ENCODE measurements at places on chromosomes 5 and 9.

GRCh38 chr5:4017076-4017803 lies 421.6 kb downstream of the IRX1 start:
- H3K27ac ChIP-seq, result no peak overlapping the region
- no peak for DNase-seq
- peaks cover 10% of the 10 kb centered on the region for H3K4me1 ChIP-seq

- H3K27me3 ChIP-seq, result peaks cover 6% of the 10 kb centered on the region
- H3K36me3 ChIP-seq, result no peaks in the 10 kb centered on the region
- DNase-seq, result no peak
- no peak overlapping the region for H3K27ac ChIP-seq
- H3K4me3 ChIP-seq, result no peak overlapping the region
Observed at GRCh38 chr5:170617533-170618490, 114.0 kb downstream of the KCNIP1 start.

- no peak overlapping the region for H3K4me3 ChIP-seq
- H3K4me1 ChIP-seq, result peaks cover 10% of the 10 kb centered on the region
- no peak overlapping the region for H3K27ac ChIP-seq
- peaks cover 15% of the 10 kb centered on the region for H3K27me3 ChIP-seq
Observed at GRCh38 chr9:123350590-123351310, 5.2 kb upstream of the CRB2 start.

DNA sequence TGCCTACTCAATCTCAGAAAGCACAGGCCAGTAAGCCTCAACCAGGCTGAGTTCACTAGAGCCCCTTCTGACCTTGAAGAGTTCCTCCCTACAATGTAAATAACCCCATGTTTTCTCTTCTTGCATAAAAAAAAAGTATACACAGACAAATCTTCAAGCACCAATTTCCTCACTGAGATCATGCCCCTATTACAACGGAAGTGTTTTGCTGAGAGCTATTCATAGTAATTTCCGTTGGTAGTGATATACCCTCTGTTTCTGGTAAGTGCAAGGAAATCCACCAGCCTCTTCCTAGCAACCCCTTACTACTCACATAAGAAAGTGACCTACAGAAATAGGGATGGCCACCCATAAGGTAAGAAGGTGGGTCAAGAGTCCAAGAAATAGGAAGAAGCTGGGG lies 76.4 kb upstream of the TARS1 start:
- no peaks in the 10 kb centered on the region for H3K36me3 ChIP-seq
- no peak for DNase-seq
- H3K4me1 ChIP-seq, result no peaks in the 10 kb centered on the region
- no peak overlapping the region for H3K4me3 ChIP-seq
- no peaks in the 10 kb centered on the region for H3K27me3 ChIP-seq

DNA sequence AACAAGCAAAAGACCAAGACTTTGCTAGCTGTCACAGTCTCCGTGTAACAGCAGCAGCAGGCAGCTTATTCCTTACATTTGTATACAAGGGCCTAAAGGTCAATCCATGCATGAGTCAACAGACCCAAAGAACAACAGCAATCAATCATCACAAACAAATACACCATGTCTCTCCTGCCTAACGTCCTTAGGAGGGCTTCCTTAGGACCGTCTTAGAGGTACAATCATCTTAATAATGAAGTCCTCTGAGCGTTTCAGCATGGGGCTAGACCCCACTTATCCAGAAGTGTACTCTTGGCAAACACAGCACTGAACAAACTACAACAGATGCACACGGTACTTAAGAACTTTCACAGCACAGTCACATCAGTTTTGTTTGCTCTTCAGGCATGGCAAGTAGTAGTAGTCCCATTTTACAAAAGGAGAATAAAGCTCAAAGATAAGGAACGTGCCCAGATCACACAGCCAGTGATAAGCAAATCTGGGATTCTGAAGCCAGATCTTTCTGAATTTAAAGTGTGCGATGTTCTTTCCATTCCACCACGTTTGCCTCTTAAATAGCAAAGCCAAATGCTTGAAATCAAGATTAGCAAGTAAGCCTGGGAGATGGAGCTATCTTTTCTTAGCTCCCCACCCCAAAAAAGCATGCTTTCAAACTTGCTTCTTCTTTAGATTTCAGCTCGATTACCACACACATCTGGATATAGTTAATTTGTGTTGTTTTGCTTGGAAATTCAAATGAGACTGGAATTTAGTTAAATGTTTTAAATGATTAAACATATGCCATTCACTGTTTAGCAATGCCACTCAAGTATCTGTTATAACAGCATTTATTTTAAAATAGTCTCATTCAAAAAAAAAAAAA lies 24.2 kb downstream of the PSMB7 start:
- DNase-seq, result no peak
- H3K27ac ChIP-seq, result no peak overlapping the region
- H3K4me1 ChIP-seq, result peaks cover 33% of the 10 kb centered on the region
- H3K36me3 ChIP-seq, result peaks cover 20% of the 10 kb centered on the region
- H3K27me3 ChIP-seq, result no peaks in the 10 kb centered on the region

GRCh38 chr5:41371738-41372137 lies 138.7 kb downstream of the PLCXD3 start:
- no peak overlapping the region for H3K4me3 ChIP-seq
- H3K27ac ChIP-seq, result no peak overlapping the region
- DNase-seq, result no peak

DNA sequence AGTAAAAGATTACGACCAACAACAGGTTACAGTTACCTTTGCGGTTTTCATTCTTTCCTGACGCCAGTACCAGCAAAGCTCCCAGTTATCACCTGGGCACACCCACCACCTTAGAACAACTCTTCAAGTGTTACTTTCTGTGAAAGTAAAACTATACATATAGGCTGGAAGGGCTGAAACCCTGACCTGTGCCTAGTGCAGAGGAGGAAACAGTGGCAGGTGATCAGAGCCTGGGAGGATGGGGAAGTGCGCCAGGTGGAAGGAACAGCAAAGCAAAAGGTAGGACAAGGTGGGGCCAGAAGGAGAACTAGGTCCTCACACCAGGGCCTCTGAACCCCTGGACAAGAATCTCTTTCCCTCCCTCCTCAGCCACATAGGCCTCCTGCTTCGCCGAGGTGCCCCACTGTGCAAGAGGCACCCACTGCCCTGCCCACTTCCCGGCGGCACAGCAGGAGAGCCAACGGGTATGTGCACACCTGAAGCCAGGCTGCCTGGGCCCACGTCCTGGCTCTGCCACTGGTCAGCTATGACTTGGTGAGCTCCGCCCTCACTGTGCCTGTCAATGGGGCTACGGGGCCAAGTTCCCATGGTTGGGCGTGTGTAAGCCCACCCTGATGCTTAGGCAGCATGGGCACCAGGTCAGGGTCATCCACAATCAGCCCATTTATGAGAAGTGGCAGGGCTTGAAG lies 26.9 kb downstream of the BICD2 start:
- H3K4me1 ChIP-seq, result peaks cover 70% of the 10 kb centered on the region
- H3K27ac ChIP-seq, result peak overlapping the region; percentile 81
- no peak for DNase-seq
- H3K4me3 ChIP-seq, result no peak overlapping the region
- H3K27me3 ChIP-seq, result no peaks in the 10 kb centered on the region
- H3K36me3 ChIP-seq, result no peaks in the 10 kb centered on the region

- no peaks in the 10 kb centered on the region for H3K36me3 ChIP-seq
- no peaks in the 10 kb centered on the region for H3K4me1 ChIP-seq
- no peak overlapping the region for H3K27ac ChIP-seq
- no peak for DNase-seq
Observed at GRCh38 chr5:148645527-148645926, 8.8 kb downstream of the HTR4 start.

- peaks cover 28% of the 10 kb centered on the region for H3K36me3 ChIP-seq
- no peaks in the 10 kb centered on the region for H3K27me3 ChIP-seq
- H3K27ac ChIP-seq, result peak overlapping the region; percentile 58
Observed at GRCh38 chr5:1329111-1329579, 15.8 kb downstream of the CLPTM1L start.

DNA sequence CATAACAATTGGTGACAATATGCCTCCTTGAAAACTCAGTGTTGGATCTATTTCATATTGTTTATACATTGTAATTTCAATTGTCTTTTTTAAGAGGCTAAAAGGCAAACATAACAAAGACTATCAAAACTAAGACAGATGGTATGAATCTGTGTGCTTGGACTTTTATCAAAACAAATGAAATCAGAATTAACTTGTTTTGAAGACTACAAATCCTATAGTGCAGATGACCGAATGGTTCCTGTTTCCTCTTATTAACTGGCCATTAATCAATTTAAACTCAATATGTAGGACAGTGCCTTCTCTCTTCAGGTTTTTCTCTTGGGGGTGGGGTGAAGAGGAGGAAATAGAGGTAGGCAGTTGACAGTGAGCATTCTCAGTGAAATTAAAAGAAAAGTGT lies 366.9 kb upstream of the GRAMD2B start:
- DNase-seq, result no peak
- H3K27me3 ChIP-seq, result no peaks in the 10 kb centered on the region
- H3K4me1 ChIP-seq, result no peaks in the 10 kb centered on the region
- H3K36me3 ChIP-seq, result no peaks in the 10 kb centered on the region
- H3K4me3 ChIP-seq, result no peak overlapping the region

GRCh38 chr5:42642006-42642405 lies 114.6 kb upstream of the CCDC152 start:
- no peaks in the 10 kb centered on the region for H3K36me3 ChIP-seq
- H3K4me1 ChIP-seq, result peaks cover 20% of the 10 kb centered on the region
- H3K27me3 ChIP-seq, result no peaks in the 10 kb centered on the region
- no peak for DNase-seq

GRCh38 chr9:133129001-133129795 lies 8.2 kb upstream of the RALGDS start:
- DNase-seq, result no peak
- H3K27me3 ChIP-seq, result peaks cover 3% of the 10 kb centered on the region
- H3K36me3 ChIP-seq, result peaks cover 7% of the 10 kb centered on the region
- H3K4me3 ChIP-seq, result no peak overlapping the region

DNA sequence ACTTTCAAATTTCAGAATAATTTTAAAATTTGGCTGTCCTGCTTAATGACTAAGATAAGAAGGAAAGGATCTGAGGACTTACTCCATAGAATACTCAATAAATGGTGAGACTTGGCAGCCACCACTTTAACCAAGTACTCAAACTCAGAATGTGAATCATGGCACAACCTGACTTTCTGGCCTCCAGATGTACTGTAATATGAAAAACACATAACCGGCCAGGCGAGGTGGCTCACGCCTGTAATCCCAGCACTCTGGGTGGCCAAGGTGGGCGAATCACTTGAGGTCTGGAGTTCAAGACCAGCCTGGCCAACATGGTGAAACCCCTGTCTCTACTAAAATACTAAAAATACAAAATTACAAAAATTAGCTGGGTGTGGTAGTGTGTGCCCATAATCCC lies 10.0 kb upstream of the MARCHF6 start:
- H3K36me3 ChIP-seq, result no peaks in the 10 kb centered on the region
- H3K4me3 ChIP-seq, result no peak overlapping the region
- no peak for DNase-seq
- no peak overlapping the region for H3K27ac ChIP-seq

Measured in keratinocyte (primary cell).